Endothelial cell of umbilical vein (primary cell): ENCODE measurements at places on chromosomes 13 and 19. TPM values are rescaled to one million over a fixed set of nuclear protein-coding genes. Genes with fewer than 3 reads are reported as not detected.

- DNase-seq = no peak
Observed at GRCh38 chr19:49213791-49214190, 56.2 kb downstream of the TRPM4 start.

DNA sequence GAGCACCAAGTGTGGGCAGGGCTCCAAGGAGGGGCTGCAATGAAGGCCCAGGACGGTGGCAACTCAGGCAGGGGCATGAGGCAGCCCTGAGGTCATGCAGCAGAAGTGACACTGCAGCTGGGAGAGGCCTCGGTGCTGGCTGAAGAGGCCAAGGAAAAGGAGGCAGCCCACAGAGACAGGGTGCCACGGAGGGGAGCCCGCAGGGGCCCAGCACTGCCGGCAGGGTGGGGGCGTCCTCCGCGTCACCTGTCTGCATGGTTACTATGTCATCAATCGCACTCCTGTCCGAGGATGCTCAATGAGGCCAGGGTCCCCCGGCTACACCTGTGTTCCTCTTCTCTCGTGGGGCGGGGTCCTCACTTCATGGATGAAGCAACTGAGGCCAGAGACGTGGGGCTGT, 123.1 kb downstream of the TUBA3C start:
- DNase-seq = no peak

DNA sequence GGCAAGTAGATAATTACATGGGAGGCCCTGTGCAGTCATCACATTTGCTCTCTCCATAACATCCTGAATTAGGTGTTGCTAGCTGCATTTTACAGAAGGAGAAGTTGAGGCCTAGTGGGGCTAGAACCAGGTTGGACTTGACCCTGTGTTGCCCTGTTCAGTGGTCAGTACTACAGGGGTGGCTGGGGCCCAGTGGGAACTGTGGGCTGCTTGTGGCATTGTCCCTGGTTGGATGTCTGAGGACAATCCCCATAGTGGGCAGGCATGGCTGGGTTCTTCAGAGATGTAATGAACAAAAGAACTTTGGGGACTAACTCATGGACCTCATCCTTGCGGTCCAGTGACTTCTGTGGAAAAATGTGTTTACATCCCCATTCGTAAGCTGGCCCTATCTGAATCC, 38.9 kb downstream of the MTUS2 start:
- DNase-seq = no peak

Gene IGFL4
- not detected in 2 replicates for polyA plus RNA-seq

Gene PTOV1
- polyA plus RNA-seq = 116 and 125 TPM in 2 replicates

DNA sequence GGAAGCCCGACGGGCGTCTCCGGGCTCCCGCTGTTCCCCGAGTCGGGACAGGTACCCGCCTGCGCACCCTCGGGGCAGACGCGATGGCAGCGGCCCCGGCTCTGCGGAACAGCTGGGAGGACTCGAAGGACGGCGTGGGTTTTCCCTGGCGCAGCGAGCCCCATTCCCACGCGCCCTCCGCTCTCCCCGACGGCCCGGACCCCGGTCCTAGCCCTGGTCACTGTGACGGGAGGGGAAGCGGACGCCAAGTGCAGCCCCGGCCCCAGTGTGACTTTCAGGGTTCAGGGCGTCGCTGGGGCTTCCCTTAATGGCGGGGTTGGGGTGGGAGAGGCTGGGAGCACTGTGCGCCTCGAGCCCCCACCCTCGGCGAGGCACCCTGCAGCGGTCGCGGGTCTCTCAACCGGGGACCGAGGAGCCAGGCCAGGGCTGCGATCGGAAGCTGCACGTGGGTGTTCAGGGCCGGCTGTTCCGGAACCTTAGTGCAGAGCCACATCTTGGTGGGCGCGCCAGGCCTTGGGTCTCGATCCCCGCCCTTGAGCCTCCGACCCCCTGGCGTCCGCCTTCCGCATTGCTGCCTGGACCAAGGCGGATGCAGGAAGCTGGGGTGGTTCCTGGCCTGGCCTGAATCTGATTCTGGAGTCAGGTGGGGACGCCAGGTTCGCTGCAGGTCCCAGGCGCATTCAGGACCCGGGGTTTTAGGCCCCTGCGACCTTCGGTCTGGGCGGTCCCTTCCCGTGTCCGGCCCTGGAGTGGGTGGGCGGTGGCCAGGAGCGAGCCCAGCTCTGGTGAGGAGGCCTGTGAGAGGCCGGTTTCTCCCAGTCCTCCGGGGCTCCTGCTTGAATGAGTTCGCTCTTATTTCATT, 3.5 kb downstream of the LGALS7B start:
- DNase-seq = no peak

DNA sequence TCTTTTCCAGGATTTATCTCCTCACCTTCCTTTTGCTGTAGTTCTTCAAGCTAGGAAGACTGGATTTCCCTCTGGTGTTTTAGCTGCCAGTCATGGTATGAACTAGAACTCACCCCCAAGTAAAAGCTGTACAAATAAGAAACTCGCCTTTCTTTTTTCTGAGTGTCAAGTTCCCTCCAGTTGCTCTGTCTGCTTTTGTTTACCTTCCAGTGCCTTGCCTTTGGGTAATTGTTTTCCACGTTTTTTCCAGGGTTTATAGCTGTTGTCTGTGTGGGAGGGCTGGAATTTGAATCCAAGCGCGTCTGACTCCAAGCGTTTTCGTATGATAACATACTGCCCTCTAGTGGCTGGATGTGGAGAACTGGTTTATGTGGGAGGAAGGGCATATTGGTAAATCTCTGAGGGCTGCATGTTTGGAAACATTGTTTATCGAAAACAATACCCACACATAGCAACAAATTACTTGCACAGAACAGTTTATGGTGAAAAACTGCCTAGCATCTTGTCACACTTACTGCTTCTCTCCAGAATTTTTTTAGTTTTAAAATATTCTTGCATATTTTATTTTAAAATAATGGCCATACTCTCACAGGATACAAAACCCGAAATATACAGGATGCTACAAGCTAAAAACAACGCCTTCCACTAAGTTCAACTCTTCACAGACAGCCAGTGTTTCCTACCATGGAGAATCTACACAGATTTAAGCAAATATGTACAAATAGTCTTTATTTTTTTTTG, 19.2 kb downstream of the RCN3 start:
- DNase-seq = peak; percentile 90

Gene KIR3DL2
- not detected in 2 replicates for polyA plus RNA-seq

Gene HSPB6
- 2.3 and 3.4 TPM in 2 replicates for polyA plus RNA-seq

Gene MARCHF2
- 91.9 and 130 TPM in 2 replicates for polyA plus RNA-seq

Gene NXNL1
- polyA plus RNA-seq = not detected in 2 replicates

- no peak for DNase-seq
Observed at GRCh38 chr13:107291875-107292274, 723.9 kb upstream of the ARGLU1 start.
